ENCODE measurements at places on chromosomes 16 and 17.
A peak's percentile ranks its signal among the peaks of the same experiment; 100 is the strongest.

DNA sequence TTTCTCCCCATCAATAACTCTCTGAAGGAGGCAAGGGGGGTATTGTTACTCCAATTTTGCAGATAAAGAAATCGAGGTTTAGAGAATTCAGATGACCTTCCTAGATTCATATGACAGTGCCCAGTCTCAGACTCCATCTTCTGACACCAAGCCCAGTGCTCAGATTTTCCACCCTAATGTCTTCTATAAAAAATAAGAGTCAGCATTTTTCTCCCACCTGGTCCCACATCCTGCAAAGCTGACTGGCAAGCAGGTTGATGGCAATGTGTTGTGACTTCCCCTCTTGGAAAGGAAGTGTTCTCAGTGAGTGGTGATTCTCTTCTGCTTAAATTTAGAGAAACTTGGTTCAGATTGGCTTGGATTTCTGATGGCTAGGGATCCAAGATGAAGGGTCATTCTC lies 129.4 kb downstream of the SOX9 start:
- no peak for DNase-seq

DNA sequence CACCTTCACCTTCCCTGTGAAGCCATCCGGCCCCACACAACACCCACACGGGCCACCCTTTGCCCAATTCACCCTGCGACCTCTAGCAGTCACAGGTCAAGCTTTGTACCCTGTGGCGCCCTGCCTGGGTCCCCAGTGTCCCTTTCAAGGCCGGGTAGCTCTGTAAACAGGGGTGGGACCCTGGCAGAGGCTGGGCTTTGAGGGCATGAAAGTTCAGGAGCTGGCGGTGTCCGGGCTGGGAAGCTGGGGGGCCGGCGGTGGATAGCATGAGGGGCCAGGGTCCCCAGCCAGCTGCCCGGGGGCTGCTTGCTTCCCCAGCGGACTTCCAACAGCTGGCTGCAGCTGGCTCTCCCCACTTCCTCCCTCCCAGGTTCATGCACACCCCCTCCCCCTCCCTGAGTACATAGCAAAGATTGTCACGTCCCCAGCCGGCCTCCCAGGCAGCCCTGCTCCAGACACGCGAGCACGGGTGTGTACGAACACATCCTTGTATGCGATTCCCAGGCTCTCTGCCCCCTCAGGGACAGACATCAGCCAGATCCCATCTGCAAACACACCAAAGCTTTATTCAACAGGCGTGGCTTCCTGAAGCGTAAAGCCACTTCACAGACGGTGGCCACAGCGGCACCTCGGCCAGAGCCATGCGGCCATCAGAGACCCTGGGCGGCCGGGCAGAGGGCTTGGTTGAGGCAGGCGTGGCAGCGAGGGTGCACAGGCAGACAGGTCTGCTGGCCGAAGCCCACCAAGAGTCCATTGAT lies 8.2 kb downstream of the NTHL1 start:
- peak; percentile 65 for DNase-seq

GRCh38 chr16:85137323-85138072 lies 25.2 kb upstream of the CIBAR2 start:
- peak; percentile 42 for DNase-seq

GRCh38 chr17:82718986-82719685 lies 2.6 kb downstream of the FN3KRP start:
- DNase-seq = no peak

GRCh38 chr16:65125871-65126270 lies 4.0 kb upstream of the CDH11 start:
- no peak for DNase-seq

DNA sequence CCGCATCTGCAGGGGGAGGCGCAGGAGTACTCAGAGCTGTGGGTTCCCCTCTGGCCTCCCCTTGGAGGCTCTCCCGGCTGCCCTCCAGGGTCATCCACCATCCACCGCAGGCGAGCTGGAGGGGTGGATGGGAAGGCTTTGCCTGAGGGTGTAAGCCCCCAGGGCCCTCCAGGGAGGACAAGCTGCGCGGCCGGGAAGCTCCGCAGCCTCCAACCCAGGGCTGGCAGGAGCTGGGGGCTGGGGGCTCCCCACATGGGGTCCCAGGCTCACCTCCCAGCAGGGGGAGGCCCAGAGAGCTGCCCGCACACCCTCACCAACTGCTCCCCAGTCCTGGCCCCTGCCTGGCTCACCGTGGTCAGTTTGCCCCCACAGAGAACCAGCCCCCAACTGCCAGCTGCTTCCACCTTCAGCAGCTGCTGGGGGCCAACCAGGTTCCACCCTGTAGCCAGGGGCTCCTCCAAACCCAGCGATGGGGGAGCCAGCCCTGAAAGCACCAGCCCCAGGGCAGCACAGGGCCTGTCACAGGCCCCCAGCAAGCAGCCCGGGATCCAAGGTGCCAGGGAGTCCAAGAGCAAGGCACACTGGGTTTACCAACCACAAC lies 19.8 kb upstream of the CHMP6 start:
- DNase-seq = no peak

GRCh38 chr16:3138342-3138741 lies 3.5 kb downstream of the ZNF213 start:
- DNase-seq = no peak

DNA sequence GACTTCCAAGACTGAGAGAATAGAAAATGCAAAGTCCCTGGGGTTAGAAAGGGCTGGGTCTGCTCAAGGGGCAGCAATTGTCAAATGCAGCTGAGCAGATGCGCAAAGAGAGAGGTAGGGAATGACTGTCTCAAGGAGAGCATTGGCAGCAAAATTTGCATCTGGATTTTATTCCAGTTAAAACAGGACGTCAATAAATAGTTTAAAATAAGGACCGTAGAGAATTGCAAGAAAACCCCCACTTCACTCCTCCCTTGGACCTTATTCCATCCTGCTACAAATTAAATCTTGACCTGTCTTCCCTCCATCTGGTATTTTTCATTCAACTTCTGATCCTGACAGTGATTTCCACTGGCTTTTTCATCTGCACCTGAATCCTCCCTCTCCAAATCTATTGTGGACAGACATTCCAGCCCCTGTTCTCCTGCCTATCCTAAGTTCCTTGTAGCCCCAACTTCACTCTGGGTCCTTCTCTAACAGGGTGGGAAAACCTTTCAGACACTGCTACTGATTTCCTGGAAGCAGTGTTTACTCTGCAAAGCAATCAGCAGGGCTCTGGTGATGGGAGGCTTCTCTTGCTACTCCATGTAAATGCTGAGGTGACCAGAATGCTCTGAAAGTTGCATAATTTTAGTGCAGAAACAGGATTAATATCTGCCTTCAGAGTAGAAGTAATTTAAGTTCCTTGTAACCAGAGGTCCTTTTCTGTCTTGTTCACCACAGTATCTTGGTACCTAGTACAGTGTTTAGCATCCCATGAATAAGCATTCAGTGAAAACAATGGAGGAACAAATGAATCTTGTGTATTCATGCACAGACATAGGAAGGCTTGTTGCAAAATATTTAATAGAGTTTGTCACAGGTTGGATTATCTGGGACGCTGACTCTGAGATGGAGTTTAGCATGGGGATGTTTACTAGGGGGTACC lies 79.2 kb downstream of the CDH11 start:
- DNase-seq = no peak

DNA sequence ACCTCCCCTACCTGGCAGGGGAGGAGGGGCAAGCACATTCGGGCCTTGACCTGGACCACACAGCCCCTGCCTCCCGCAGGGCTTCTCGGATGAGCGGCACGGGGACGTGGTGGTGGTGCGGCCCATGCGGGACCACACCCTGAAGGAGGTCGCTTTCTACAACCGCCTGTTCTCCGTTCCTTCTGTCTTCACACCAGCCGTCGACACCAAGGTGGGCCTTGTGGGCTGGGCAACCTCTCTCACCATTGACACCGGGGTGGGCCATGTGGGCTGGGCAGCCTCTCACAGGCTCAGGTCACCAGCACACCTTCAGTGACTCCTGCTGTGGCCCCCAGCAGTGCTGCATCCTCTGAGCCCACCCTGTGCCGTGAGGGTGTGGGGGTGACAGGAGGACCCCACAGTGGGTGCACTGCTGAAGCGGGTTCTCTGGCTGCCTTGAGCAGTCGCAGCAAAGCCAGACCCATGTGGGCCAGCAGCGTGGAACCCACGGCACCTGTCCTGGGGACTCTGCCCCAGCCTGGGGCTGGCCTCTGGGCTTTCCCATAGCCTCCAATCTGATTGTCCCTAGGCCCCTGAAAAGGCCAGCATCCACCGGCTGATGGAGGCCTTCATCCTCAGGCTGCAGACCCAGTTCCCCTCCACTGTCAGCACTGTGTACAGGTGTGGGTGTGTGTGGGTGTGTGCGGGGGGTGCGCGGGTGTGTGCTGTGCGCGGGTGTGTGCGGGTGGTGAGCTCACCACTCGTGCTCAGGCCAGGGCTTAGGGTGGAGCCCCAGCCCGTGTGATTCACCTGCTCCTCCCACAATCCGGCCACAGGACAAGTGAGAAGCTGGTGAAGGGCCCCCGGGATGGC lies 7.5 kb downstream of the CTU2 start:
- DNase-seq = peak; percentile 20

DNA sequence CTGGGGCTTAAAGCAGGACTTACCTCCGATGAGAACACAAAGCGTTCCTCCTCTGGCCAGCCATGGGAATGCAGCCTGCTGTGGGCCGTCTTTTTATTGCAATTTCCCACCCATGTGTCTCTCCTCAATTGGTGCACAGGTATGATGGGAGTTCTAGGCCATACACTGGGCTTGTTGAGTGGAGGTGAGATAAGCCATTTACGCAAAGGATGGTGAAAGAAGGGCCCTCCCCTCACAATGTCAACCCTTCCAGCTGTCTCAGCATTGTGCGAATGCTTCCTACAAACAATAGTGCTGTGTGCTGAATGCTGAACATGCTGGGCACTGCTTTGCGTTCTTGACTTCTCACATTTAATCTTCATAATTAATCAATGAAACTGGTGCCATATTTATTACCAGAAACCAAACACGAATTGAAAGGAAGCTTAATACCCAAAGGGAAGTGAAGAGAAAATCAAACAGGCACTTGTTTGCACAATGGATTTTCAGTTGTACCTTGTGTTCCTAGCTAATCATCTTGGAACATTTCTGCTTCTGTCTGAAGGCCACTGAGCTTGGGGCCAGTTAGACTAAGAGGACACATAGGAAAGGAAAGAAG lies at the start of gene GP2:
Gene GP2 (minus strand): TSS at position 70 of the 598 bp plus-strand sequence. CDS start 1,082 bp downstream, outside the sequence.
- no peak for DNase-seq

GRCh38 chr17:63477480-63478440 lies 899 bp downstream of the ACE start:
- no peak for DNase-seq

DNA sequence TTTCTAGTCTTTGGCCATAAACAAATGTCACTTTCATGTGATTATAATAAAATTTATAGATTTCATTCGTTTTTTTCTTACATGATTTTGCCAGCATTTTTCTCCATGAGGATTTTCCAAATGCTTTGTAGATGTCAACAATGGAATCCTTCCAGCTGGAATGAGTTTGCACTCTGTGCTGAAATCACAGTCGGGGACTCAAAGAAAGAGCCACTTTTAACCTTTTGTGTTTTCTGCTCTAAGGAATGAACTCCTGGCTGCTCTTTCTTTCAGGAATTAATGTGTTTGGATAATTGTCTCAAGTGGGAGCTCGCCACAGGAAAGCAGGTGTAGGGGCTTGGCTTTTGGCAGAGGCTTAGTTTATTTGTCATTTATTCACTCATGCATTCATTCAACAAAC lies 372.3 kb upstream of the SALL1 start:
- no peak for DNase-seq

DNA sequence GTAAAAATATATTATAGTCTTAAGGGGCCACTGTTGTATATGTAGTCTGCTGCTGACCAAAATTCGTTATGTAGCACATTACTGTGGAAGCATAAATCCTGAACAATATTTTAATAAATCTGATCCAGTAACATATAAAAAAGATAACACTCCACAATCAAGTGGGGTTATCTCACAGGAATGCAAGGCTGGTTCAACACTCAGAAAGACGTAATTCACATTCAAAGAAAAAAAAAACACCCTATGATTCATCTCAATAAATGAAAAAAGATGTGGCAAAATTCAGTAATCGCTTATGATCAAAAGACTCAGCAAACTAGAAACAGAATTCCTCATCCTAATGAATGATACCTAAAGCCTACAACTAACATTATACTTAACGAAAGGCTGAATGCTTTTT lies 47.8 kb downstream of the CREBBP start:
- DNase-seq = no peak

DNA sequence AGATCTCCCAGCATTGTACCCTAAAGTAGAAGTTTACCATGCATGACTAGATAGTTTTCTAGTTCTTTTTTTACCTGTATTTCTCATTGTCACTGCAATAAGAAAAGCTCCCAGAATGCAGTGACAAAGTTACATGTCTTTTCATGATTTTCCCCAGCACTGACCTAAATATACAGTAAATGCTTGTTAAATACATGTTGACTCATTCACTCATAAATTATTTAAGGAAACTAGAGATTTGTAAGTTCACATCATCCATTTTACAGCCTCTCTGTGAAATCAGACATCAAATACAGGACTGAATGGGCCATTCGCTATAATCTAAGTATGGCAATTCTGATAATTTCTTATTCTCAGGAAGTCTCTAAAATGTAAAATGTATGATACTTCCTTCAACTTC lies 258.9 kb upstream of the AXIN2 start:
- no peak for DNase-seq

- no peak for DNase-seq
These were observed 1.3 kb upstream of the DNAH2 start for GRCh38 chr17:7715936-7716886.

GRCh38 chr16:76311260-76311659 lies 34.1 kb downstream of the CNTNAP4 start:
- no peak for DNase-seq

DNA sequence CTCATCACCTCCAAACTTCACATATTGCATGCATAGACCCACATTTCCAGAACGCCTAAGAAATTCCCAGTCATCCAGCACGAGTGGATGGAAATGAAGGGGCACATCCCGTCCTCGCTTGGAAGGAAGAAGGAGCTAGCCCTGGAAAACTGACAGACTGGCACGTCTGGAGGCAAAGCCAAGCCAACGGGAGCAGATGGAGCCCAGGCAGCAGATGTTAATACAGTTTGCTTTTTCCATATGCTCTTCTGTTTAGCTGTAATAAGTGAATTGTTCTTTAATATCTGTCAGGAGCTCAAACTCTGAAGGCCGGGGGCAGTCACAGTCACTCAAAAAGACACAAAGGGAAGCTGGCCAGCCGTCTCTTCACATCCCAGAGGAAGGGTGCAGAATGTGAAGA lies 187.7 kb downstream of the XYLT1 start:
- DNase-seq = no peak

GRCh38 chr17:82931699-82932517 lies 92.1 kb upstream of the ZNF750 start:
- peak; percentile 96 for DNase-seq

GRCh38 chr17:17227608-17228520 lies 9.1 kb downstream of the FLCN start:
- no peak for DNase-seq

All from brain microvascular endothelial cell (primary cell).